Tongue (tissue), 3 donors: ENCODE measurements at places on chromosomes 7 and 10. TPM values are rescaled to one million over a fixed set of nuclear protein-coding genes. Genes with fewer than 3 reads are reported as not detected.

DNA sequence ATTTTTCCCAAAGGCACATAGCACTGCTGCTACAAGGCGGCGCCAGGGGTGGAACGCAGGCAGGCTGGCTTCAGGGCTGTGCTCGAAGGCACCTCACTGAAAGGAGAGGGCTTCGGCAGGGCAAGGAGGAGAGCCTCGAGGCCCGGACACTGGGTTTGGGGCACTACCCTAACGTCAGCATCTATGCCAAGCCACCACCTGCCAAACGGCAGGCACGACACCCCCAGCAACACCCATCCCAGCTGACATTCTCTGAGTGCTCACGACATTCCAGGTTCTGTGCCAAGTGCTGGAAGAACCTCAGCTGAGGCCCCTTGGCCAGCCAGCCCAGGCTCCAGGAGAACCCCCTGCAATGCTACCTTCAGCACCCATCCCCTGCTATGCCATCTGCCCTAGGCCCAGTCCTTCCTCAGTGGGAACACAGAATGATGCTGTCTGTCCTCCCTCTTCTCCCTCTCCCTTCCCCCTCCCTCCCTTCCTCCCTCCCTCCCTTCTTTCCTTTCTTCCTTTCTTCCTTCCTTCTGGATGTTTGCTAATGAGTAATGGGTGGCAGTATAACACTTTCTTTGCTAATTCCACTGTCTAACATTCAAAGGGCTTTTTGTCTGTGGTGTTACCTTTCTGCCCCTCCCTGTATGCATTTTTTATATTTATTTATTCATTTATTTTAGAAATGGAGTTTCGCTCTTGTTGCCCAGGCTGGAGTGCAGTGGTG is 24.3 kb downstream of the ZCCHC24 start:
- DNase-seq = peak; percentile 77

GRCh38 chr10:67257427-67258144 is 331.8 kb downstream of the LRRTM3 start:
- DNase-seq = no peak

DNA sequence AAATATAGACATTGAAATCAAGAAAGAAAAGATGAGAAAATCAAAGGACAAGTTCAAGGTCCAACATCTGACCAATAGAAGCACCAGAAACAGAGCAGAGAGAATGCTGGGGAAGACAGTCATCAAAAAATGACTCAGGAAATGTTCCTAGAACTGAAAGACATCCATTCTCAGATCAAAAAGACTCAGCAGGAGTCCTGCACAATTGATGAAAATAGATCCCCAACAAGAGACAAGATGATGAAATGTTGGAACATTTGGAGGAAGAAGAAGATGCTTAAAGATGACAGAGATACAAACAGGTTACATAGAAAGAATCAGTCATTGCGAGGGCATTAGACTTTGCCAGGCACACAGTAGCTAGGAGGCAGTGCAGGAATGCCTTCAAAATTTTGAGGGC is 30.0 kb upstream of the EIF5AL1 start:
- no peak for DNase-seq

DNA sequence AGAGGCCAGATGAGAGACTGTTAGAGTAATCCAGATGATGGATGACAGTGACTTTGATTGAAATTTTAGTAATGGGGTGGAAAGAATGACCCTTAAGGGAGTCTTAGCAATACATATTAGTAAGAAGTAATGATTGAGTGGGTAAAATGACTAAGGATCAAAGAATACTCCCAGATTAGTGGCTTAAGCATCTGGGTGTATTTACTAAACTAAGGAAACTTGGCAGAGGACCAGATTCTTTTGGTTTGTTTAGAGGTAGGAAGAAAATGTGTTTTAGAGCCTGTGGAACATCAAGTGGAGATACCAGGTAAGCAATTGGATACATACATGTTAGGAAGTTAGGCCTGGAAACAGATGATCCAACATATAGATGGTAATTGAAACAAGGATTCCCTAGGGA is 58.8 kb upstream of the ADRA2A start:
- no peak for DNase-seq

DNA sequence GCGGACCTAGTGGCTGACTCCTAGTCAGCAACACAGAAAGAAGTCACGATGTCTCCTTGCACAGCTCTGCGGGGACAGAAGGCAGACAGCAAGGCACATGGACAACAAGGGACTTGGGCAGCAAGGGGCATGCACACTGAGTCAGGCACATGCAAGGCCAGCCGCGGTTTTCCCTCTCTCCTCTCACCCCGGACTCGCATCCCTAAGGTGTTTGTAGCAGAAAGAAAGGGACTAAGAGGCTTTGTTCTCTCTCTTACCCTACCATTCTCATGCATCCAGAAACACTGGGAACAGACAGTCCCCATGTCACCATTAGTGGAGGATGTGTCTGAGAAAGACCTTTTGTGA is 193.3 kb upstream of the PHF14 start:
- DNase-seq = no peak

DNA sequence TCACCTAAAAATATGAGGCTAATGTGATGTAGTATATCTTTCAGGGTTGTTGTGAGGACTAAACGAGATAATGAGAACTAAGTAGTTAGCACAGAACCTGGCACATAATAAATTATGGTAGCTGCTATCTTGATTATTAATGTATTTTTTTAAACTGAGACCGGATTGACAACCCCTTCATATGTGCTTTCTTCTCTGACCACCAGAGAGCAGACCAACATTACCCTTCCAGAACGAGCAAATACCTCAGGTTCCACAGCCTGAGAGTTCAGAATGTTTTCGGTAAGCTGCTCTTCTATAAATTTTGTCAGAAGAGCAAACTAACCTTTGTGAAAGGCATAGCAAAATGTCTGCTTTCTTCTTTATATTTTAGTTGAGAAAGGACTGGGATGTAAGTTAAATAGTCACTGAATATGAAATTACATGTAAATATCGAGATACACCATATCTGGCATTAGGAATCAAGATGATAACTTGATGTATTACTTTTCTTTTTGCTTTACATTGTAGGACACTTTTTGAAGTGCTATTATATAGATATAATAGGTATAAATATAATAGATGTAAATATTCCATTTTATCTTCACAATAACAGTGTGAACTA is 13.6 kb upstream of the BPGM start:
- peak; percentile 35 for DNase-seq

DNA sequence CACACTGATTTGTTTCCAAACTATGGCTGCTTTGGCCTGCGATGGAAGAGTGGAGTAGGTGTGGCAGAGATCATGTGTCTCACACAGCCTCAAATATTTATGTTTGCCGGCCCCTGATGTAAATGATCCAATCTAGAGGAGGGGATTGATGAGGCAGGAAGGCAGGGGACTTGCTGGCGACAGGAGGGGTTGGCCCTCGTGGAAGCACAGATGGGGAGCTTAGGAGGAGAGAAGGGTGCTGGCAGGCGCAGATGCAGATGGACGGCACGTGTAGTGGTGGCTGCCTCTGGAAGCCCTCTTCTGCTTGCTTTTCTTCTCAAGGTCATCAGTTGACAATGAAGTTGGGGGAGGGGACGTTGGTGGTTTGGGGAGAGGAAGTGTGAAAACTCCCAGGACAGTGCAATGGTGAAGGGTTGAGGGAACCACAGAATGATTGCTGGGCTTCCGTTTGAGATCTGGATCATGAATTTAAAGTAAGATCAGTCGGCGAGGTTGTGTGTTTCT is 15.4 kb downstream of the COL13A1 start:
- DNase-seq = peak; percentile 57

GRCh38 chr7:130156140-130156539 is 49.1 kb downstream of the TMEM209 start:
- DNase-seq = no peak

- DNase-seq = no peak
These were observed 144.6 kb downstream of the NRCAM start for GRCh38 chr7:108311446-108312168.

- no peak for DNase-seq
These were observed 1.1 kb downstream of the KIAA1549 start for GRCh38 chr7:138979988-138980562.

- peak; percentile 46 for DNase-seq
These were observed 39.5 kb downstream of the IL2RA start for GRCh38 chr10:6022660-6023059.

DNA sequence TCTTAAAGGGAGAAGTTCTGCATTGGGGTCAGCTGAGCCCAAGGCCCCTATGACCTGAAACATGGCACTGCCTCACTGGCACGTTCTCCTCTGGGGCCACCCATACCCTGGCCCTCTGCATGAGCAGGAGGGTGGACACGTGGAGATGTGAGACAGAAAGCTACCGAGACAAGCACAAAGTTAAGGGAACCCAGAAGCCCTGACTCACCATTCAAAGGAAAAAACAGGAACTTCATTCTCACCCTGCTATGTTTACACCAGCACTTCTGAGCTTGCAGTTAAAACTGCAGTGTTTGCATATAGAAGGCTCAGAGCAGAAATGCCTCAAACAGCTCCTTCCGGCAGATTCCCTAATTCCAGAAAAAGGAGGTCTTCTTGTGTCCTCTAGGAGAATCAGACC is 41.7 kb downstream of the DENND11 start:
- DNase-seq = no peak

- DNase-seq = no peak
These were observed 179.9 kb upstream of the KLF14 start for GRCh38 chr7:130913639-130914553.

- DNase-seq = no peak
These were observed 89.6 kb downstream of the CABCOCO1 start for GRCh38 chr10:61752111-61753011.

DNA sequence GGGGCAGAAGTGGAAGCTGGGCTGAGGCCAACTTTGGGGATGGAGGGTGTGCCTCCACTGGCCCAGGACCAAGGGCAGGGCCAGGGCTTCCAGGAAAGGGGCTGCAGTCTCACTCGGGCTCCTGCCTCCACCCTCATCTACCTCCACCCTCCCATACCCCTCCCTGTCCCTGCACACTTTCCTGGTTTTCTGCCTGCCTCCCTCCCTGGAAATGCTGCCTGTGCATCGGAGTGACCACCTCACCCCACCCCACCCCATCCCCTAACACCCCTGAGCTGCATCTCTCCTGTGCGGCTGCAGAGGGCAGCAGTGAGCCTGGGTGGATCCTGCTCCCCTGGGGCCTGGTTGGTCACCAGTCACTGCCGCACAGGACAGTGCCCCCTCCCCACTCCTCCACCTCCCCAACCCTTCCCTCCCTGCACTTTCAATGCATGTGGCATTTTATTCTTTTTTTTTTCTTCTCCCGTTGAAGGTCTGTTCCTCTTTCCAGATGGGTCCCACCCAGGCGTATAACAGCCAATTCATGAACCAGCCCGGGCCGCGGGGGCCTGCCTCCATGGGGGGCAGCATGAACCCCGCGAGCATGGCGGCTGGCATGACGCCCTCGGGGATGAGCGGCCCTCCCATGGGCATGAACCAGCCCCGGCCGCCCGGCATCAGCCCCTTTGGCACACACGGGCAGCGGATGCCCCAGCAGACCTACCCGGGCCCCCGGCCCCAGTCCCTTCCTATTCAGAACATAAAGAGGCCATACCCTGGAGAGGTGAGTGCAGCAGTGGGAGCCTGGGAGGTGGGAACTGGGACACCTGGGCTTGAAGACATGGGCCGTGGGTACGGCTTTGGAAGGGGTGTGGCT is 54.1 kb upstream of the PPIF start:
- DNase-seq = no peak

DNA sequence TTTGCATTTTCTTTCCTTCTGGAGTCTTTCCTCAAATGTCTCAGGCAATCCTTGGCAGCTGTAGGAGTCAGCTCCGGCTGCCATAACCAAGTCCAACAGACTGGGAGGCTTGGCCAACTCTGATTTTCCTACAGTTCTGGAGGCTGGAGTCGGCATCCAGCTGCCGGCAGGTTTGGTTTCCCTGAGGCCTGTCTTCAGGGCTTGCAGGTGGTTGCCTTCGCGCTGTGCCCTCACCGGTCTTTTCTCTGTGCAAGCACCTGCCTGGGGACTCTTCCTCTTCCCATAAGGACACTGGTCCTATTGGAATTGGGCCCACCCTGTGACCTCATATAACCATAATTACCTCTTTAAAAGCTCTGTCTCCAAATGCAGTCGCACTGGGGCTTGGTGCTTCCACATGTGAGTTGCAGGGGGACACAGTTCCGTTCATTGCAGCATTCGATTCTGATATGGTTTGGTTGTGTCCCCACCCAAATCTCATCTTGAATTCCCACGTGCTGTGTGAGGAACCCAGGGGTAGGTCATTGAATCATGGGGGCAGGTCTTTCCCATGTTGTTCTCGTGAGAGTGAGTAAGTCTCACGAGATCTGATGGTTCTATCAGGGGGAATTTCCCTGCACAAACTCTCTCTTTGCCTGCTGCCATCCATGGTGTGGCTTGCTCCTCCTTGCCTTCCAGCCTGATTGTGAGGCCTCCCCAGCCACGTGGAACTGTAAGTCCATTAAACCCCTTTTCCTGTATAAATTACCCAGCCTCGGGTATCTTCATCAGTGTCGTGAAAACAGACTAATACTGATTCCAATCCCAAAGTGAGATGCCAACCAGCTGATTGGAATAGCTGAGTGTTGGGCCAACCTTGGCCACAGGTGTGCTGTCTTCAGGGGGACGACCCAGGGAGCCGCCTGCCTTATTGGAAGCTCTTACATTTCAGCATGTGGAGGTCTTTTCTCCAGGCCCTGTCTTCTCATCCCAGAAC is 7.9 kb downstream of the GALNTL5 start:
- no peak for DNase-seq

- no peak for DNase-seq
These were observed 3.1 kb upstream of the MRC1 start for GRCh38 chr10:17805921-17806577.

GRCh38 chr7:116998567-116999175 is 45.4 kb downstream of the ST7 start:
- DNase-seq = no peak

DNA sequence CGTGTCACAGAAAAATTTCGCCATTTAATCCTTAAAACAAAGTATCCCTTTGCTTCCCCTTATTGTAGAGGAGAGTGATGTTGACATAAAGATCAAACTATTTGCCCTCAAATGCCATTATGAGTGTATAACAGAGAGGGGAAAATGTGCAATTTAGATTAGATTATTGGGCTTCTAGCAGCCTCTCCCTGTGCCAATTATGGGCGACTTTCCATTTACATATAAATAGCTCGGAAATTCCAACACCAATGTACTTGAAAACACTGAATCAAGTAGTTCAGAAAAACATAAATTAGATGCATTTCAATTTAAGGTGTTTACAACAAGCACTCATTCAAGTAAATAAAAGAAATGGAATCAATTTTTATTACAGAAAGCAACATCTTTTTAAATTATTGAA is 64.6 kb upstream of the LRRN3 start:
- no peak for DNase-seq

GRCh38 chr7:31102973-31103850 is 51.1 kb downstream of the ADCYAP1R1 start:
- no peak for DNase-seq

- no peak for DNase-seq
These were observed 34.2 kb upstream of the ANK3 start for GRCh38 chr10:60423920-60424319.

GRCh38 chr7:36287371-36288241 is 102.1 kb upstream of the ANLN start:
- no peak for DNase-seq

- DNase-seq = no peak
These were observed 2.7 kb downstream of the ZMIZ1 start for GRCh38 chr10:79071396-79071923.

GRCh38 chr7:47663213-47663612 is 81.3 kb upstream of the TNS3 start:
- no peak for DNase-seq

GIMAP6 gene
- 20.9 TPM for total RNA-seq

IRF5 gene
- 1.2 TPM for total RNA-seq

INMT gene
- total RNA-seq = 14.5 TPM

OR2A1 gene
- 0.10 TPM for total RNA-seq

GIMAP4 gene
- 42.2 TPM for total RNA-seq

TSPAN12 gene
- 53.9 TPM for total RNA-seq

PDZD7 gene
- not detected for total RNA-seq

ARL4A gene
- 34.3 TPM for total RNA-seq

SLC39A12 gene
- total RNA-seq = not detected

SFRP4 gene
- total RNA-seq = 49.5 TPM

FAM24B gene
- 7.5 TPM for total RNA-seq
